Hematopoietic multipotent progenitor cell treated with erythropoietin and hydrocortisone succinate and interleukin-3 and kit ligand, for 8 days (in vitro differentiated cells): ENCODE measurements at places on chromosomes 2 and 18.

GRCh38 chr2:15942711-15943345, 2.5 kb downstream of the MYCN start:
- DNase-seq: no peak

- no peak for DNase-seq
Measured at GRCh38 chr2:5668682-5669250, 23.4 kb upstream of the SOX11 start.

- no peak for DNase-seq
Measured at GRCh38 chr2:233380132-233380895, 26.0 kb downstream of the DGKD start.

DNA sequence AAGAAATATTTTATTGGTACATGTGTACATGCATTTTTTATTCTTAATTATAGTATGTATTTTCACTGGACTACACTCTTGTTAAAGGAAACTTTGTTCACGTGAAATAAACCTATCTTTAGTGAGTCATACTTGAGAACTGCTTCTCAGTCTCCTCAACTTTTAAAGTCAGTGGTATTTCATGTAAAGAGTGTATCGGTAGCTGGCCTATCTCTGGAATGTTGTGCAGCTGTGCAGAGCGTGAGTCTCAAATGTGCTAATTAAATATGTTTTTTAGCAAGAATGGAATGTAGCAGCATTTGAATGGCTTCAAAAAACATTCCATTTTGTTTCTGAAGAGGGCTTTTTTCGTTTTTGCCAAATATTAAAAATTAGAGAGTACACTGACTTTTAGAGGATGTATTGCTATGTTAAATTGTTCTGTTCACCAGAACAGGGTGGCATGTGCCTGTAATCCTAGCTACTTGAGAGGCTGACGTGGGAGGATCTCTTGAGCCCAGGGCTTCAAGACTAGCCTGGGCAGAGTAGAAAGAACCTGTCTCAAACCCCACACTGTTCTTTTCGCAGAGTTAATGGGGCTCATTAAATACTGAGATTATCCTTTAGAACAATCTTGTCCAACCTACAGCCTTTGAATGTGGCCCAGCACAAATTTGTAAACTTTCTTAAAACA, 14.3 kb downstream of the SPTBN1 start:
- DNase-seq: no peak

DNA sequence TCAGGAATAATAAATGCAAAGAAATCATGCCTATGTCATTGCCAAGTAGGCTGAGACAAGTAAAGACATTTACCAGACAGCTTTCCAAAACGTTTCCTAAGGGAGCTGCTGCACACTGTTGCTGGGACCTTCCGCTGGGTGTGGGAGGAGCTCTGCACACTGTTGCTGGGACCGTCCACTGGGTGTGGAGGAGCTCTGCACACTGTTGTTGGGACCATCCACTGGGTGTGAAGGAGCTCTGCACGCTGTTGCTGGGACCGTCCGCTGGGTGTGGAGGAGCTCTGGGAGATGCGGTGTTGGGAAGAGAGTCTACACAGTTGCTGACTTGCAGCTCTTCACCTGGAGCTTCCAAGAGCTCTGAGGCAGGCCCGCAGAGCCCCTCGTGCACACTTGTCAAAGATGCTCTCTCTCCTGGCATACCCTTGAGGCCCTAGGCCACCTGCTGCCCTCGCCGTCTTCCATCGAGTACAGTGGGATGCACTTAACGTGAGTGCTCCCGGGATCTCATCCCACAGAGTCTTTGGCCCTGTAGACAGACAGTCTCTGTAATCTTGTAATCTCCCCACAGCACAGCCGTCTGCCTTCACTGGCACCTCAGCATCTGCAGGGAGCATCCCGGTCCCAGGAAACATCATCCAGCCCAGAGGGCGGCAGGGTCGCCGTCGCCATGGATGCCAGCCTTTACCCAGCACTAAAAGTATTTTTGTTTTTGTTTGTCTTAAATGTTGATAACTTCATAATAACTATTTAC, 51.4 kb downstream of the TRAPPC12 start:
- DNase-seq: no peak

DNA sequence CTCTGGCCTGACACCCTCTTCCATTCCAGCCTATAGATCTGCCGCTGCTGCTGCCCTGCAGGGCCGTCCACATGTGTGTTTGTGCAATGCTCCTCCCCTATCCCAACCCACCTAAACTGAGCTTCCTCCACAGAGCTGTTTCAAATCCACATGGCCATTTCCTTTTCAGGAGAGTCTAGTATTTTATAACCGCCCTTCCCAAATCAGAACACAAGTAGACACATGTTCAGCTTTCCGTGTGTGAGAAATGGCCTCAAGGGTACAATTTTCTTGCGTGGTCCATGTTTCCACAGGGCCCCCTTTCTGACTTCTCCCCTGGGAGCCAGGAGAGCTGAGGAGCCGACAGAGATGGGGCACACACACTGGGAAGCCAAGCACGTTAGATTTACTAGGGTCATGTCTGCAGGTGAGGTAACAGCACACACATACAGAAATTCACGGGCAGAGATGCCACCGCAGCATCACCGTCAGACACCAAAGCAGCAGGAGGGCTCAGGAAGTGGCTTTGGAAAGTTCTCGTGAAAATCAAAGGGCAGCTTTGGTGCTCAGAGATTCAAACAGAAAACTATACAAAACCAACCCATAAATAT, 102.9 kb upstream of the TGFA start:
- DNase-seq: no peak

DNA sequence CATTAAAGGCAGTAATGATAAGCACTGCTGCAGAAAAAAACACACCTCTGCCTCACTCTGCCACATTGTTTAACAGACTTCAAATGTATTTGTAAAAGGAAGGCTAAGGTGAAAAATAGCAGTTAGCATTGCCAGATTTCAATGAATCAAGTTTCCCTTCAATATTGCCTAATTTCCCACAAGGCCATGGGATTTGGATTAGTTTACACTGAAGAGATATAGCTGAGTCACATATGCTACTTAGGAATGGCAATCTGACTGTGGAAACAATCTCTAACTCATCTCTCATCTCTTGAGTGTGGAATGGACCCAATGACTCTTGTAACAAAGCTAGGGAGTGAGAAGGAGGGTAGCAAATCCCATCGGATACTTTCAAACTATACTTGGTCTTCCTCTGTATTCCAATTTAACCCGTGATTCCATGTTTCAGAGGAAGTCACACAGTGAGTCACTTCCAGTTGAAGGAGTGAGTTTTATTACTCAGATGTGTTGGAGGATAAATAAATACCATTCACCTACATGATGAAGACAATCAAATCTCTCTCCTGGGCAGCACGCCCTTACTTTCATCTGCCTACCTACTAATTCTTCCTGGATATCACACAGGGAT, 5.1 kb downstream of the B4GALT6 start:
- DNase-seq: no peak
